NCI-H2081 treated with DMSO at 0.1 percent for 48 hours (cell line): ENCODE measurements at places on chromosomes 7 and 10.

DNA sequence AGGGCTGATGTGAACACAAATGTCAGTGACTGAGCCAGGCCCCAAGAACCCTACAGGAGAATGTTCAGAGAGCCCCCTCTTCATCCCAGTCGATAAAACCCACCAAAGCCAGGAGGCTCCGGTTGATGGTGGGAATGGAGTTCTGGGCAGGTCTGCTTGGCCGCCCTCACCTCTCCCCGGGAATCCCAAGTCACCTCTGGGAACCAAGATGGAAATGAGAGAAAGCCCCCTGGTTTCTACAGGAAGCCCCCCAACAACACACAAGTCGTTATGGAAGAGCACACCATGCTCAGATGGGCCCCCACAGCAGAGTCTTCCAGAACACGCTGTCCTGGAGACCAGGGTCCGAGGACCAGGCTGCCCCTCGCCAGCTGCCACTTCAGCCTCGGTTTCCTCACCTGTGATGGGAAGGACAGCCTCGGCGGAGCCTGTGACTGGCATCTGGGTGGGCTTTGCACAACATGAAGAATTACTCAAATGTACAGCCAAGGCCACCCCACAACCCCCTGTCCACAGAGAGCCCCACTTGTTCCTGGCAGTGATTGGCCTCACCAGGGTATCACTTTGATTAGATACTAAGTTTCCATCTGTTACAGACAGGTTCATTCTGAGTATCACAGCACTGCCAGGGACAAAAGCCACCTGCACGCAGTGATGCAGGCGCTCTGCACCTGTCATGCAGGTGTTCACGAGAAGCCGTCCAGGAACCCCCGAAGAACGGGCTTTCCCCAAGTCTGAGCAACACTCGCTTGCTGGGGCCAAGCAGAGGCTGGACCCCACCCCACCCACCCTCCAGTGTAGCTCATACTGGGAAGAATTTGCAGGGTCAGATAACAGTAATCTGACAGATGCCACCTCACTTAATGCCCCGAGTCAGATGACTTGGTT is 57.6 kb downstream of the MKI67 start:
- no peak for DNase-seq

DNA sequence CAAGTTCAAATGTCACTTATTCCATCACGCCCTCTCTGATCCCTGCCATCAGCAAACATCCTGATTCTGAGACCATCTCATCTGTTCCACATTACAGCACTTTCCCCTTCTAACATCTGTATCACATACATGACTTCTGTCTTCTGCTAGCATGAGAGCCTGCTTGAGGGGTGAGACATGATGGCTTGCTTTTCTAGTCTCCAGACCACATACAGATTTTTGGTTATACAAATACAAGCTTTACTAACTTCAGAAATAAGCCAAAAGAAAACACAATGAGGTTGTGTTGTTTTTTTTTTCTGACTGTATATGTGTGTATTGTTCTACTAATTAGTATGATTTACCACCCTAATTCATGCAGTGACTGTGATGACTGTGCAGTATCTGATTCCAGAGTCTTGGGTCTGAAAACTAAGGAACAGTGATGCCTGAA is 34.3 kb downstream of the NAPEPLD start:
- DNase-seq: no peak

DNA sequence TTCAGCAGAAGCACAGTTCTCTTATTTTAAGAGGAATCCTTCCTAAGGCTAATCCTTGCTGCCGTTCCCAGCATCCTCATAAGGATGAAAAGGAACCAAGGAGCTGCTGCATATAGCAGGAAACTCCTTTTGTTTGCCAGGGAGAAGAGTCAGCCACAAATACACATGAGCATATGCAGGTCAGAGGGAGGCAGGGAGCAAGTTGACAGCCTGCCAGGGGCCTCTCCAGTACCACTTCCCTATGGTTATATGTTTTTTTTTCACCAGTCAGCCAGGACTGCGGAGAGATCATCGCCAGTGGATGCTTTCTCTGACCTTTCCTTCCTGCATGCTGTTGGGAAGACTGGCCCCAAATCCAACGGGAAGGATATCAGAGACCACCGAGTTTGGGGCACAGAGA is 39.8 kb downstream of the SLC35B4 start:
- DNase-seq: no peak

DNA sequence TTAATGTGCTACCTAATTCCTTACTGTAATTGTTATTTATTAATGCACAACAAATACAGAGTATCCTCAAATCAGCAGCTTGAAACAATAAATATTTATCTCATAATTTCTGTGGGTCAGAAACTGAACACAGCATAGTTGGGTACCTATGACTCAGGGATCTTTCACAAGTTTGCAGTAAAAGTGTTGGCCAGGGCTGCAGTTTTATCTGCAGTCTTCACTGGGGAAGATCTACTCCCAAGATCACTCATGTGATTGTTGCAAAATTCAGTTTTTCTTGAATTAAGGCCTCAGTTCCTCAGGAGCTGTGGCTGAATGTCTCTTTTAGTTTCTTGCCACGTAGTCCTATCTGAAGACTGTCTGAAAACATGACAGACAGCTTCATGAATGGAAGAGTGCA is 237.8 kb downstream of the ZWINT start:
- DNase-seq: no peak

DNA sequence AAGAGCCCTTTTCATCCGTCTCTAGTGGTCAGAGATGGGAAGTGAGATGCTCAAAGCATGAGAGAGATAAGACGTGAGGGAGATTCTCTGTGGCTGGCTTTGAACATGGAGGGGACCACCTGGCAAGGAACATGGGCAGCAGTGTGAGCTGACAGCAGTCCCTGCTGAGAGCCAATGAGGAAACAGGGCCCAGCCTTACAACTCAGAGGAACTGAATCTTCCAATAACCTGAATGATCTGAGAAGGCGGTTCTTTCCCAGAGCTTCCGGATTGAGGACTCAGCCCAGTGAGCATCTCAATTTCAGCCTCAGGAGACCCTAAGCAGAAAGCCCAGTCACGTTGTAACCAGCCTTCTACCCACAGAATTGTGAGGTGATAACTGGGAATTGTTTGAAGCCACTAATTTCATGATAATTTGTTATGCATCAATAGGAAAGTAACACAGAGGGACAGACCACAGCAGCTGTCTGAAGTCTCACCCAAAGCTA is 33.9 kb upstream of the IKZF1 start:
- no peak for DNase-seq

- DNase-seq: peak; percentile 67
Measured at GRCh38 chr7:90605055-90605454, 8.9 kb downstream of the CDK14 start.

DNA sequence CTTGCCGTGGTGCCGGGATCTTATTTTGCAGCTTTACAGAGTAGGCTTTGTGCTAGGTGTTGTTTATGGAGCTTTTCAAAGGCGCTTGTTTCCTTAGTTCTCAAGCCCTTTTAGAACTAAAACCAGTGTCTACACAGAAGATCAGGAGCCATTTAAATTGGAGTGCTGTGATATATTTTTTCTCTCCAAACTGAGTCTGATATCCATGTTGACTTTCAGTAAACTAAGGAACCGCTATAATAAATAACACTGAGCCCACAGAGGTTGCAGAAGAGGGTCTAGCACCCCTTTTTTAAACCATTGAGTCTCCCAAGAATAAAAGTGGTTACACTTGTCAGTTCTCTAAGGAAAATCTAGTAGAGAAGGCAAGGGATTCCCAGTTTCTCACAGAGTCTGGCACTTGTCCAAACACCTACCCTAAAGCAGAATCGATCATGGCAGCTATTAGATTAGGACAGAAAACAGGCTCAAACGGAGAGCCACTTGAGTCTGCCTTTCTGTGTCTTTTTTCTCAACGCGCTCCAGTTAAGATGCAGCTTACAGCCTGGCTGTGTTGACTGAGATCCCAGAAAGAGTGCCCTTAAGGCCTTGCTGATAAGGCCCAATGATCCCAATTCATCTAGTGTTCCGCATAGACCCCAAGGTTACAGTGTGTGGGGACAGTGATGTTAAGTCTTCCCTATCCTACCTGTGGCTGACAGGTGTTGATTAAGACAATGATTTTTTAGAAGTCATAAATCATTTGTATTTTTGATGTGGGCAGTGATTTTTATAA is 804 bp downstream of the TMEM106B start:
- no peak for DNase-seq

- DNase-seq: no peak
Measured at GRCh38 chr10:113442336-113442735, 110.5 kb upstream of the HABP2 start.

- no peak for DNase-seq
Measured at GRCh38 chr7:76281006-76281705, 21.3 kb upstream of the HSPB1 start.

DNA sequence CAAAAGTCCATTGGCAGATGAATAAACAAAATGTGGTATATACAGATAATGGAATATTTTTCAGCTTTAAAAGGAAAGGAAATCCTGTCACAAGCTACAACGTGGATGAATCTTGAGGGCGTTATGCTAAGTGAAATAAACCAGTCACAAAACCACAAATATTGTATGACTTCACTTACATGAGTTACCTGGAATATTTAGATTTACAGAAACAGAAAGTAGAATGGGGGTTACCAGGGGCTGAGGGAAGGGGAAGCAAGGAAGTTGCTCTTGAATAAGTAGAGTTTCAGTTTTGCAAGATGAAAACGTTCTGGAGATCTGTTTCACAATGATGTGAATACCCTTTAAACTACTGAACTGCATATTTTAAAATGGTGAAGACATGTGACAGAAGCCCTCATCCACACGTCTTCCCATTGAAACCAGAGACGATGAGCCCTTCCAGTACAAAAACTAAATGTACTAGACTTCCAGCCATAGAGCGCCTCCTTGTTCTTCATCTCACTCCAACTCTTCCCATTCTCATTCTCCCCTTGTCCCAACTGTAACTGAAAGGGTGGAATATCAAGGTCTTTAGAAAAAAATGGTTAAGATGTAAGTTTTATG is 62.4 kb downstream of the MICU1 start:
- DNase-seq: no peak

GRCh38 chr10:71921324-71922027 is 42.7 kb upstream of the CHST3 start:
- no peak for DNase-seq

DNA sequence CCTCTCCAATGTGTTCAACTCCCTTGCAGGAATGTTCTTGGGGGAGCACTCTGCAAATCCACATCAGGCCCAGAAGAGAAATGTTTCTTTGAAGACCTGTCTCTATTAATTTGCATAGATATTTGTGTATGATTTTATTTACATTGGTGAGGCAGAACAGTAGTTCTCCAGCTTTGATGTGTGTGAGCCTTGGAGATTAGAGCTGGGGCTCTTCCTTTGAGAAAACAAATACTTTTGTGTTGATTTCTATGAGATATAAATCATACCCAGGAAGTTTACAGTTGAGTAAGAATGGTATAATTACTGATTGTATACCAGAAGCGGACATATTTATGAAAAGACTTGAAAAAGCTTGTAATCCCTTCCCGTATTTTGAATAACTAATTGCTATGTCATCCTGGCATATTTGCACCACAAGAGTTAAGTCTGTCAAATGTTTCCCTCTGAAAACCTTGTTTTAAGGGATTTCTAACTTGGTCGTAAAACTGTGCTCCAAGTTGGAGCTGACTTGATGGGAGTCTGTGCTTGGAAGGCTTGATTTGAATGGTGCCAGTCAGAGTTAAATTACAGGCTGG is 468.5 kb downstream of the LRMDA start:
- no peak for DNase-seq

- DNase-seq: no peak
Measured at GRCh38 chr7:74579800-74580685, 77.5 kb upstream of the GTF2I start.

DNA sequence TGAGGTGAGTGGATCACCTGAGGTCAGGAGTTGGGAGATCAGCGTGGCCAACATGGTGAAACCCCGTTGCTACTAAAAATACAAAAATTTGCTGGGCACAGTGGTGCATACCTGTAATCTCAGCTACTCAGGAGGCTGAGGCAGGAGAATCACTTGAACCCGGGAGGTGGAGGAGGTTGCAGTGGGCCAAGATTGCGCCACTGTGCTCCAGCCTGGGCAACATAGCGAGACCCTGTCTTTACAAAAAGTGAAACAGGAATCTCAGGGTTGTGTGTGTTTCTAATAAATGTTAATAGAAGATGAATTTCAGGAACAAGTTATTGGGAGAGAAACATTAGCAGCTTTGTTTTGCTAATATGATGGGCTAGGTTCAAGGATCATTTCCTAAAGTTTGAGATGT is 19.9 kb downstream of the PPP2R2D start:
- no peak for DNase-seq

DNA sequence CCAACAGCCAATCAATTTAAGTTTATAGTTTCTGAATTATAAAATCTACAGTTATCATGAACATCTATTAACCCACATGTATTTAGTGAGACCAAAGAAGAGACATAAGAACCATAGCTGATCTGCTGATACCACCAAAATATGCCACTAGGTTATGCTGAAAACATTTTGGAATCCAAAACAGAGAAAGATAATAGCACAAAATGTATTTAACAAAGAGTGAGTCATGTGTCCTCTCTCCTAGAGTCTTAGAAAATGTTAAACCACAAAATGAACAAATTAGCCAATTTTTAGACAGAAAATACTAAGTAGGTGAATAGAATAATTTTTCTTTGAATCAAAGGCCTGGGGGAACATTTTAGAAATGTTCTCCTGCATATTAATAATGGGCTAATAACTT is 527.5 kb downstream of the GPAM start:
- DNase-seq: no peak

DNA sequence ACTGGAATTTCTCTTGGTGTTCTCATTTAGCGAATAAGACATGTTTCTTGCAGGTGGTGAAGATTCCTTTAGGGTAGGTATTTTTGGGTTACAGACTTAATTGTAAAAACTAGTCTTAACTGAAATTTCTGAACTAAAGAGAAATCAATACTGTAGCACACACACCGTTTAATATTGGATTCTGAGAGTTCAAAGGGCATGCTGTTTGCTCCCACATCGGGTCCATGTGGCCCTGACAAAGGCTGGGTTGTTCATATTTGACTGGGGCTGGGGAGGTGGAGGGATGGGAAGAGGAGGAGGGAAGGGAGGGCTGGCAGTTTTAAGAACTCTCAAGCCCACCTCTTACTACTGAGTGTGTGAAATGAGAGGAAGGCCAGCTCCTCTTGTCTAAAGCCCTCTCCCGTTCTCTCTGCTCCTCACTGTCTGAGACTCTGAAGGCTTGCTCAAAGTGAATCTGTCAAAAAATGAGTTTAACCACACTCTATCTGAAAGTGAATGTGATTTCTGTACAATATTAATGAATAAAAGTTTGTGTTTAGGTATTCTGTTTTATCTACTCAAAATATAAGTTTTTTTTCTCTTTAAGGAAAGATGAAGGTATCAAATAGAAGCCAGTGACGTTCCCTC is 40.0 kb upstream of the RHEB start:
- no peak for DNase-seq

GRCh38 chr7:39560997-39561396 is 5.2 kb upstream of the YAE1 start:
- no peak for DNase-seq

DNA sequence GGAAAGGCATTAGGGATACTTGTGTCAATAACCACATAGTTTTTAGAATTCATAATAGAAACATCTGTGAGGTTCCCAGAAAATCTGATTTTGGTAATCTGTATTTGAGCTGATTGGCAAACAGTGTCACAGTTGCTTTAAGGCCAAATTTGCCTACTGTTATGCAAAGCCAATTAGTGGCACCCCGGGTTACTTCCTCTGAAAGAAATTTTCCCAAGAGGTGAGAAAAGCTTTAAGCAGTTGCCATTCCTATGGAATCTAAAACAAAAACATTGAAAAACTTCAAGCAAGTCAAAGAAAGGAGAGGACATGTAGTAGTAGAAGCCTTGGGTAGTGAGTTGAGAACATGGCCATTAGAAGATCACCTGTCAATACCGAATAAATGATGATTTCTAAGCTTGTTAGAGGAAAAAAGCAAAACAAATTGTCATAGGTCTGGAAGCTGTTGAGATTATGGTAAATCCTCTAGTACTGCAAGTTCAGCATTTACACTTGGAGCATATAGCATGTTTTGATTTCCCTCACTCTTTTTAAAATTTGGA is 176.8 kb downstream of the TWIST1 start:
- DNase-seq: no peak
